ENCODE measurements at places on chromosomes 11 and 22.

DNA sequence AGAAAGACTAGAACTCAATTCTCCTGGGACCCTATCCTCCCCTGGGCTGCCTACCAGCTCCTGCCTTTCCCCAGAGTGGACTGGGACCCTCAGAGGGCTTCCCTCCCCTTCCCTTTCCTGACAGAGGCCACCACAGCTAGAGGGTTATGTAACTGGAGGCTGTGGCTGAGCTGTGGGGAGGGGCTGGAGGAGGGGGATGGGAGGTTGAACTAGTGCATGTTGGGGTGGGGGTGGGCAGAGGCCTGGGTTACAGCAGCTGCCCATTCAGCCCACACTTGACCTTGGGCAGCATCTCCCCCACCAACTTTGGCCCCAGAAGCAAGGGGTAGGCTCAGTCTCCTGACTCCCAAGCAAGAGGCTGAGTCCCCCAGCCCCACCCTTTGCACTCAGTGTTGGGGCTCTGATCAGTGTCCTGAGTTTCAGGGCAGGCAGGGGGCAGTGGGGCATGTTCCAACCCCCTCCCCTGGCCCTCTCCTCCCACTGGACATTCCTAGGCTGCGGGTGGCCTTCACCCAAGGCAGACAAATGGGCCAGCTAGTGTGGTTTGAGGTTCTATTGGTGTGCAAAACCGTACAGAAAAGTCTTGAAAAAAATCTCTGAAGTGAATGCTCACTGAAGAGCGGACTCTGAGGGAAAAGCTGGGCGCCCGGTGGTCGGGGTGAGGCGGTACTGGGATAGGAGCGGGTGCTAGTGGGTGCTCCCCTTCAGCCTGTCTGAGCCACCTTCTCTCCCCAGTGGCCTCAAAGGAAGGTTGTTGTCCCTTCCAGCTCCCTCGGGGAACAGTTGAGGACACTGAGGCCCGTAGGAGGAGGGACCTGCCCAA, 3.8 kb downstream of the KCNC1 start:
- no peak for DNase-seq

DNA sequence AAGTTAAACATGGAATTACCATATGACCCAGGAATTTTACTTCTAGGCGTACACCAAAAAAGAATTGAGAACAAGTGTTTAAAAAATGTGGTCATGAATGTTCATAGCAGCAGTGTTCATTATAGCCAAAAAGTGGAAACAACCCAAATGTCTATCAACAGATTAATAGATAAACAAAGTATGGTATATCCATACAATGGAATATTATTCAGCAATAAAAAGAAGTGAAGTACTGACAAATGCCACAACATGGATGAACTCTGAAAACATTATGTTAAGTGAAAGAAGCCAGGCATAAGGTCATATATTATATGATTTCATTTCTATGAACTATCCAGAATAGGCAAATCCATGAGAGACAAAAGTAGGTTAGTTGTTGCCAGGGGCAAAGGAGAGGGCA, 141.7 kb upstream of the NAV2 start:
- no peak for DNase-seq

DNA sequence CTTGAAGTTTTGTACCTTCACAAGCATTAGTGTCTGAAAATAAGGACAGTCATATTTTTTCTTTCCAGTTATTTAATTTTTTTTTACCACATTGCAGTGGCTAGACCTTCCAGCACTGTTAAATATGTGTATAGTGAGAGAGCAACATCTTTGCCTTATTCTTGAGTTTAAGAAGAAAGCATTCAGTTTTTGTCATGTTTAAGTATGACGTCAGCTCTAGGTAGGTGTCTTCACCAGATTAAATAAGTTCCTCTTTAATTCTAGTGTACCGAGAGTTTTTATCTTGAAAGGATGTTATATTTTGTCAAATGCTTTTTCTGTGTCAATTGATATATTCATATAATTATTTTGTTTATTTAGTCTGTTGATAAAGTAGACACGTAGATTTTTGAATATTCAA, 258.8 kb downstream of the FAM181B start:
- no peak for DNase-seq

- no peak for DNase-seq
Observed at GRCh38 chr11:113168354-113169342, 145.7 kb upstream of the TTC12 start.

DNA sequence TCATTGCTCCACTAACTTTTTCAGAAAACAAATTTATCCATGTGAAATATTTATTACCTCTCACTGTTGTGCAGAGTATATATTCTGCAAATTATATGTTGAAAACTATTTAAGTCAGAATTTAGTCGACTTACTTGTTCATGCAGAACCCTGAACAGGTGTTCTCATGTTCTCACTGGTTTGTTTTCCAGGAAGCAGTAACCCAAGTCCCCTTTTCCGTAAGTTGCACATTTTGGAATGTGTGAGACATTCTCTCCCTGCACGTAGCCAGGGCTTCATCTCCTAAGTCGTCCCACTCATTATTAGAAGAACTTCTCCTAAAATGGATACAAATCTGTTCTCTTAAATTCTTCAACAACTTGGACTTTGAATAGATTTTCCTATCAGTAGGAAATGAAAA, 524.9 kb downstream of the CNTN5 start:
- DNase-seq = no peak

All from activated CD8-positive, alpha-beta memory T cell treated with anti-CD3 and anti-CD28 coated beads for 48 hours (primary cell).